ENCODE measurements at places on chromosomes 11 and 22.

- no peak for DNase-seq
Measured at GRCh38 chr11:33690290-33691065, 10.1 kb downstream of the C11orf91 start.

- DNase-seq, result peak; percentile 12
Measured at GRCh38 chr11:83054001-83054400, 17.7 kb downstream of the RAB30 start.

DNA sequence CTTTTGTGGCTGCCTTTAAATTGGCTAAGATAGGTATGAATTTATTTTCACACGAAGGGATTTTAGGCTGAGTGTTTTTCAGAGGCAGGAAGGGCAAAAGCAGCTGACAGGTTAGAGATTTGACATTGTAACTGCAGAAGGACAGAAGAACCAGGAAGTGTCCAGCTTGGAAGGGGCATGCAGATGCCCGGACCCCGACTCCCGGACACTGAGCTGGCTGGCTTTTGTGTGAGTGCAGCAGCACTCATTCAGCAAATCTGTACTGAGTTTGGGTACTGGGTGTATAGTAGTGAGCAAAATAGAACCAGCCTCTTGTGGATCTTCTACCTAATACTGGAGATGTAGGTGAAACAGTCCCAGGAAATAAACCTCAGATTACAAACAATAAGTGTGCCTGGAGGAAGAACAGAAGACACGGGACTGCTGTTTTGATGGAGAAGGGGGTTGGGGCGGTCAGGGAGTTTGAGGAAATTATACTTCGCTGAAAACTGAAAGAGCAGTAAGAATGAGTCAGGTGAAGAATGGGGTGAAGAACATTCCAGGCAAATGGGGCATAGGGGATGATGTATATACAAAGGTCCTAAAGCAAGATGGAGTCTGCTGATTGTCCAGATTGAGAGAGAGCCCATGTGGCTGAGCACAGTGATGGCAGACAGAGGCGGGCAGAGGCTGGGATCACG is 64.6 kb downstream of the PPFIBP2 start:
- DNase-seq, result no peak

- no peak for DNase-seq
Measured at GRCh38 chr11:86931548-86932258, 23.5 kb downstream of the FZD4 start.

DNA sequence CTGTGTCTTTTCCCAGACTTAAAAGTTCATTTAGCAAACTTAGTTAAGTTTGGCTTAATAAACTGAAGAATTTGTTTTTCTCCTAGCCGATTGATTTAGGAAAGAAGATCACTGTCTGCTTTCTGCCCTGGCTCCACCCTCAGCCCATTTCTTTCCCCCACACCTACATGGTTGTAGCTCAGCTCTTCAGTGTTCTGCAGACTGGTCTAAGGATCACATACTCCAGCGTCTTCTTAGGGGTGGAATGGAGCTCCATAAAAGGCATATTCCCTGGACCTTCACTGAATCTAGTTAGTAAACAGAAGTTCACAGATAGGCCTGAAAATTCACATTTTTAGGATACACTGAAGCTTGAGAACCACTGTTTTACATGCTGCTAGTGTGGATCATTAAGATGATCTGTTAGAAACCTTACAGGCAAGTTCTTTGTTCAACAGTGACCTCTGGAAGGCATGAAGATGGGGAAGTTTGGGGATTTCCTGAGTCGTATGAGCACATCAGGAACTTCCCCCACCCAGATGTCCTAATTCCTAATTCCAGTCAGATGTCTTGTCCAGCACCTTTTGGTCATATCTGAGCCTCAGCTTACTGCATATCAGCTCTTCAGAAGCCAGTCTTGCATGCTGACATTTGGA is 16.8 kb downstream of the PIWIL4 start:
- peak; percentile 42 for DNase-seq

DNA sequence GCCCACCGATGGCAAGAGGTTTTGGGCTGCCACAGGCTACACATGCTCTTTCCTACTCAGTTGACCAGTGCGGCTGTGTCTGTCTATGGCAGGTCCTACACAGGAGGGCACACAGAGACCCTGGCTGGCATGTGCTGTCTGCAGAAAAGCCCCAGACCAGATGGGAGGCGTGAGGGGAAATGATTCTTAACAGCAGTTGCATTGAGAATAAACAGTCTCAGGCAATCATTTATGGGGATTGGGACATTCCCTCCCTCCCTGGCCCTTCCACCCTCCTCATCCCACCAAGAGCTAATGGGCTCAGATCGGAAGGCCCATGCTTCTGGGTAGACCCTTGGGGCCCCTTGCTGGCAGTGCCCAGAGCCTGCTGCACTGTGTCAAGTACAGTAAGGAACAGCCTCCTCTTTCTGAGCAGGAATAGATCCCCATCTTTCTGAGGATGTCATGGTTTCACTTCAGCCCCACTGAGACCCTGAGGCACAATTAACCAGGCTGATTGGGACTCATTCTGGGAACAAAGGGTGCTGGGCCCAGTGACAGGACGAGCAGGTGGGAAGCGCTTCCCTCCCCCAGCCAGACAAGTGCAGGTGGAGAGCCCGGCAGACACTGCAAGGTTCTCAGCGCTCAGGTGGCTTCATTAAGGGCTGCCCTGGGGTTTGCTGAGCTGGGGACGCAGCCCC is 28.3 kb downstream of the TSPAN18 start:
- DNase-seq, result no peak

DNA sequence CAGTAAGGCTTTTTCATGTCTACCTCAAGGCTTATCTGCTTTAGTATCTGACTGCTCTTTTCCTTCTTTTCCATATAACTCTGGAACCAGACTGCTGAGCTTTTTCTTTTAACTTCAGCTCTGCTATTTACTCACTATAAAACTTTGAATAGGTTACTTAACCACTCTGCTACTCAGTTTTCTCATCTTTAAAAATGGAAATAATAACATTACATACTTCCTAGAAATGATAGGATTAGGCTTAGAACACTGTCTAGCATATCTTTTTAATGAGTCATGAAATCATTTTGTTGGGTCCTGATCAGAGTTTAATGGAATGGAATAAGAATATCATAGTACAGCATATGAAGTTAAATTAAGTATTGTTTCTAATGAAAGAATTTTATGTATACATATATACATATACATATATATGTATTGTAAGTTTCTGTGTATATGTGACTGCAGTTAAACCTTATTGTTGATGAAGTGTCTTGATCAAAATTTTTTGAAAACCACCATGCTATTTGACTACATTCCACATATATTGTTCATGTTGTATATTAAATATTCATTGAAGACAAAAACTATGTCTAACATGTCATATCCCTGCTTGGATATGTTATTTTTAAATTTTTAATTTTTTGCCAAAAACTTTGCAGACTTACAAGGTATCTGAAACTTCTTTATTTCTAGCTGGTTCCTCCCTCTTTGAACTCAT is 120.2 kb downstream of the METTL15 start:
- DNase-seq, result no peak

DNA sequence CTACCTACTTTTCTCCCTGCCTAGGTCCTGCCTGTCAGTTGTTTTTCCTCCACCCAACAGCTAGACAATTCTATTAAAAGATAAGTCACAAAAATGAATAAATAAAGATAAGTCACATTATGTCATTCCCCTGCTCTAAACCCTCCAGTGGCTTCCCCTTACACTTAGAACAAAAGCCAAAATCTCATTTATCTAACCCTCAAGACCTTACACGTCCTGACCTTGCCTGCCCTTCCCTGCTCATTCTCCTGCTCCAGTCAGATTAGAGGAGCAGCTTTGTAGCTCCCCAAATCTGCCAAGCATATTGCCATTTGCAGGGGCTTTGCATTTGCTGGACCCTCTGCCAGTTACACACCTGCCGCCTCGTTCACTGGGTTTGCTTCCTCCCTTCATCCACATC is 16.7 kb downstream of the KREMEN1 start:
- DNase-seq, result no peak

GRCh38 chr11:35362521-35362980 is 56.8 kb downstream of the SLC1A2 start:
- no peak for DNase-seq

GRCh38 chr11:72670041-72670440 is 4.2 kb downstream of the PDE2A start:
- no peak for DNase-seq

DNA sequence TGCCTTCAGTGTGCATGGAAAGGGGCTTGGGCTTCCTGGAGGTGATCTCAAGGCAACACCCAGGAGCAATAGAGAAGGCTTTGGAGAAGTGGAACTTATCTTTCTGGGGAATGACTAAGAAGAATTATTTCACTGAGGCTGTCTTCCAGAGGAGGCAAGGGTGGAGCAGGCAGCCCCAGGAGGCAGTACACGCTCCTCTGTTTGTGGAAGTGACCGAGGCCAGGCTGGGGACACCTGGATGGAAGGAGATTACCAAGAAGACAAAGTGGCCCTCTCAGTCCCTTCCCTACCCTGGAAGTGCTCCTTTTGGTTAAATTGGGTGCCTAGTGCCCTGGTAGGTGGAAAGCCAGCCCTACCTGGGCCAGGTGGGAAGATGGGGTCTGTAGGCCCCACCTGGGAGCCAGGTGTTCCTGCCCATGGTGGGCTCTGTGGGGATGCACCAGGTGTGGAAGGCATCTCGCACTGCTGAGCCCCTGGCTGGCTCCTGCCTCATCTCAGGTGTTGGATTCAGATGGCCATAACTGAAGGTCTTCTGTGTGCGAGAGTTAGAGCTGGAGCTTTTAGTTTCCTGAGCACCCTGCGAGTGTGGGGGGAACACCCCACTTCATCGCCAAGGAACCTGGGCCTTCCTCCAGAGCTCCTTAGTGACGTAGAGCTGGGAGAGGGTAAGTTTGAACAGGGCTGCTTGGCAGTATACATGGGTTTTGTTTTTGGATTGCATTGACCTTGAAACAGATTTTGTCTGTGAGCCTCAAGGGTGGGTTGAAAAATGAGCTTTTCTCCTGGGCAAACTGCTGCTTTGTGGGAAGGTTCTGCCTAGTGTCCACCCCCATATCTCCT is 46.1 kb downstream of the MICAL2 start:
- DNase-seq, result no peak

- DNase-seq, result no peak
Measured at GRCh38 chr11:75633409-75634066, 35.3 kb downstream of the MAP6 start.

- no peak for DNase-seq
Measured at GRCh38 chr11:19766206-19766605, 53.6 kb downstream of the NAV2 start.

- DNase-seq, result no peak
Measured at GRCh38 chr11:23423104-23423503, 562.8 kb upstream of the CCDC179 start.

DNA sequence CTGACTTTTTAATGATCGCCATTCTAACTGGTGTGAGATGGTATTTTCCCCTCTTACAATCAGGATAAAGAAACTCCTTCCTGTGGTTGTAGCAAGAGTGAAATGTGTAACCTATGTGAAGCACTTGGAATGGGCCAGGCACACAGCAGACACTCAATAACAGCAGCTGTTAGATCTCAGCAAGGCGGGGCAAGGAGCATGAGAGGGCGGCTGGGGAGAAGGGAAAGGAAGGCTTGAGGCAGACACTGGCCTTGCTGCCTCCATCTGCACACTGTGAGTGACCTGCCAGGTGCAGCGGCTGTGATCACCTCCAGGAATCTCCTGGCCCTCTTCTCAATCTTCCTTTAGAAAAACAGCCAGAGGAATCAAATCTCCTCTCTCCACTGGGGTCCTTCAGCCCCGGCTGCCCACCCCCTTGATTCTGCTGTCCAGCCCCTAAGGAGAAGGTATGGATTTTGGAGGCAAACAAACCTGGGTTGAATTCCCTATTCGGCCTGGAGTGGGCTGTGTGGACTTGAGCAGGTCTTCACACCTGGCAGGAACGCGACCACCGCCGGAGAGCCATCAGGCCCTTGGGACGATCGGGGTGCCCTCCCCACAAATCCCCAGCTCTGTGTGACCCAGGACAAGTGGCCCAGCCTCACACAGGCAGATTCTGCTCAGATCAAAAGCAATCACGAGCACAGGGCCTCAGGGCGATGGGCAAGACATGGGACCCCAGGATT is 49.0 kb downstream of the RPUSD4 start:
- no peak for DNase-seq

GRCh38 chr22:16866167-16866566 is 41.0 kb upstream of the XKR3 start:
- DNase-seq, result no peak

GRCh38 chr11:31030138-31030792 is 339.3 kb downstream of the DCDC1 start:
- no peak for DNase-seq

DNA sequence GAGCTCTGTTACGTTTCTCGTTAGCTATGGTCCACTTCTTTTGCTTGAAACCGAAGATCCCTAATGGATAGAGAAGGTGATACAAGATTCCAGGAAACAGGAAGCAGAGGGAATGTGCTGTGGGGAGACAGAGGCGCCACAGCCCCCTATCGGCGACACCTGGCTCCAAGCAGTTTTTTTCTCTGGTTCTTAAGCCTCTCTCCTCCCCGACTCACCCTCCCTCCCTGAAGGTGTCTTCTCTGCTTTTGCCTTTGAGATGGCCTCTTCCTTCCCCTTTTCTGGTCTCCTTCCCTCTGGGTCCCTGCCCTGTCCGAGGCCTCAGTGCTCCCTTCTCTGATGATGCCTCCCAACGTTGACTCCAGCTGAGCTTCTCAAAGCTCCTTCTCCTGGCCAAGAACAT is 14.2 kb upstream of the APOBEC3A start:
- peak; percentile 41 for DNase-seq

DNA sequence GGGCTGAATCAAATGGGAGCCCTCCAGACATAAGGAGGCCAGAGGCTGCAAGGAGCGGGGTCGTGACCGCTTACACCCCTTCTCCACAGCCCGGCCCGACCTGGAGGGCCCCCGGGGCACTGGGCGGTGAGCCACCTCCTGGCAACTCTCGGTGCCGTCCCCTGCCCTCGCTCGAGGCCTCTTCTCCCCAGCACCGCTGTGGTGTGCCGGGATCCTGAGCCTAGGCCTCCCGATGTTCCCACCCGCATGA is 432 bp upstream of the GP1BB start:
- no peak for DNase-seq

DNA sequence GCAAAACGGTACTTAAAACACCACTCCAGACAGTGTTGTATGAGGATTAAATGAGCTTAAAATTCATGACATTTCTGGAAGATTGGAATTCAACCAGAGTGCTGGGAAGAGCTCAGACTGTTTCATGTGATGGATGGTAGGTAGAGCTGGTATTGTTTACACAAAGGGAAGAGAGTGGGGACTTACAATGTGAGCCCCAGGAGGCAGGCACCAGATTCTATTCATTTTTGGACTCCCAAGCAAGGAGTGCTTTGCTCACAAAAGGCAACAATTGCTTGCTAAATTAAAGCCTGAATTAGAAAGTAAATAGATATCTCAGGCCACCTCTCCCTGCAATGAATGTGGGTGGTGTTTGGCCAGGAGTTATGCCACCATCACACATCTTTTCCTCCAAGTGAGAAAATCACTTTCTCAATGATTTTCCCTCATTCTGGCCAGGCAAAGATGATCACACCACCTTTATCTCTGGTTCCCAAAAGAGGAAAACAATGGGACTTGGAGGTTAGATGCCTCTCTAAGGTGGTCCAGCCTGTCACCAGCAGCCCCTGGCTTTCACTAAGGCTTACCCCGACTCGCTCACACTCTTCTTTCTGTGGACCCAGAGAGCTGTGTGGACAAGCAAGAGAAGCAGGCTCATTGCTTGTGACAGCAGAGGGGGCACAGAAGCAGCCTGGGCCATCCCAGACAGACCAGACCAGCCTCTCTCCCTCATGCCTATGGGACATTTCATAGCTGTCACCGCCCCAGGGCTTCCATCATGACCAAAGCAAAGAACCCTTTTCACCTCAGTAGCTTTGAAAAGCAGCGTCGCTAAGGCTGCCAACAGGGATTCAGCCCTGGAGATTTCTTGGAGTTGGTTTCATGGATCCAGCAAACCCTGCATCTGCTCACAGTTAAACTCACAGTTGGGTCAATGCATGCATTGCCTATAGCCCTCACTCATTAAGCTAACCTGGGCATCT is 63.5 kb upstream of the DRD2 start:
- no peak for DNase-seq

GRCh38 chr11:21564095-21564494 is 628.8 kb upstream of the ANO5 start:
- no peak for DNase-seq
